Muscle of back (tissue), 13 donors: ENCODE measurements at places on chromosomes 5 and 9.

DNA sequence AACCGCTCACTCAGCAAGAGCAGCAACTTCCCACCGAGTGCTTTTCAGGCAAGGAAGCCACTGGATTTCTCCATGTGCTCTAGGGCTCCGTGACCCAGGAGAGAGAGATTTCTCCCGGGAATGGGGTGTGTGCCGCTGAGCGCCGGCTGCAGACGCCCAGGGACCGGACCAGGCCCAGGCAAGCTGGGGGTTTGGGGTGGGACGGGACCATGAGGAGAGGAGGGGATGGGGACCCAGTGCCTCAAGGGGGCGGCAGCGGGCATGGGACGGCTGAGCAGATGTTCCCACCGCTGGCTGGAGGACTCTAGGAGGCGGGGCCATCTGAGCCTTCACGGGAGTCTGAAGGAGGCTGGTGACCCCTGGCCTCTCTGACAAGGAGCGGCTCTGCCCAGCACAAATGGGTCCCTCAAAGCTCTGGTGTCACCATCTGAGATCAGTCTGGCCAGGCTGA lies 8.5 kb downstream of the LCN9 start:
- DNase-seq = no peak

GRCh38 chr9:115148721-115149120 lies 30.8 kb upstream of the TNC start:
- DNase-seq = no peak

GRCh38 chr5:36734422-36734821 lies 128.0 kb downstream of the SLC1A3 start:
- DNase-seq = no peak

DNA sequence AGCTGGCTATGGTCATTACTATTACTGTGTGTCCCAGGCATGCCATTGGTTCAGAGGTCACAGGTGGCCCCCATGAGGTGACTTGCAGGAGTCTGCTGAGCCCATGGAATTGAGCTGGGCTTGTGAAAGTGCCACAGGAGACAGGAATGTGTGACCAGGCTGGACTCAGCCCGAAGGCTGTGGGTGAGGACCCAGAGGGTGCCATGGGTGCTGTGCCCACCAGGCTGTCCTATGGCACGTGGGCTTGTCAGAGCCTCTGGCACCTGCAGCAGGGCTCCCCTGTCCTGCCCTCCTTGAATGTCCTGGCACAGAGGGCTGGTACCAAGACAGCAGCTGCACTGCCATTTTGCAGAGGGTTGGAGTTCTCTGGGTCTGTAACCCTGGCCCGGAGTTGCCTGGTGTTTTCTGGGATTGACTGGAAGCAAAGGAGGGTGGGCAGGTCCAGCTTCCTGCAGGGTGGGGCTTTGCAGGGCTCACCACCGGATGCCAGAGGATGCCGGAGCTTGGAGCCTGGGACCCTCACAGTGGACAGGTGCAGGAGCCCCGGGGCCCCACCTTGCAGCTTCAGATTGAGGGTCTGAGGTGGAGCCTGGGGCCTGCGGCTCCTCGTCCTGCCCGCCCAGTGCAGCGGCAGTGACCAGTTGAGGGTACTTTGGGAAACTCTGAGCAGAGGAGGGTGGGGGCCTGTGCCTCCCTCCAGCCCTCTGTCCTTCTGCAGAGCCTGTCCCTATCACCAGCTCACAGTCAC lies 14.2 kb downstream of the COL5A1 start:
- no peak for DNase-seq

DNA sequence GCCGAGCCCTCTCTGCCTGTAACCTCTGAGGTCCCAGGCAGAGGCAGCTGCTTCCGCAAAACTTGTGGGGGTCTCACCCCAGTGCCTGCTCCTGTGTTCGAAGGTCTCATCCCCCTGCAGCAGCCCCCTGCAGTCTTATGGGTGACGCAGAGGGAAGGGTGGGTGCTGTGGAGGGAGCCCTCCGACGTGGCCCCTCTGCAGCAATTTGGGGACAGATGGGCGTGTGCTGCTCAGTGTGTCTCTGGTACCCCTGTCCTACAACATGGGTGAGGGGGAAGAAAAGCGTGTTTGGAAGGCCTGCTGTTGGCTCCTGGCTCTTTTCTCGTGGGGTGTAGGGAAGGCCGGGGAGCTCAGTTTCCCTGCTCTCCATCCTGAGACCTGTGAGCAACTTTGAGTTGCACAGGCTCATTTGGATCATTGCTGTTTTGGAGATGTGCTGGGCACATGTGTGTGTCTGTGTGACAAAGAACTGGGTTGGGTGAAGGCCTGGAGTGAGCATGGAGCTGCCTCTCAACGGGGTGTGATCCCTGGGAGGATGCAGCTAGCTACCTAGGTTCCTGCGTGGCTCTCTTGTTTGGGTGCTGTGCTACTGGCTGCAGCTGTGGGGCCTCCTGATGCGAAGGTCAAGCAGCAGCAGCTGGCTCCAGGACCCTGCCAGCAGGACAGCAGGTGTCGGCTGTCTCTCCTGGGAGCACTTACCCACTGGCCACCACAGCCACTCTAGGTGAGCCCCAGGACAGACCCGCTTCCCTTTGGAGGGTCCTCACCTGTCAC lies 179.6 kb upstream of the PITX1 start:
- DNase-seq = no peak

DNA sequence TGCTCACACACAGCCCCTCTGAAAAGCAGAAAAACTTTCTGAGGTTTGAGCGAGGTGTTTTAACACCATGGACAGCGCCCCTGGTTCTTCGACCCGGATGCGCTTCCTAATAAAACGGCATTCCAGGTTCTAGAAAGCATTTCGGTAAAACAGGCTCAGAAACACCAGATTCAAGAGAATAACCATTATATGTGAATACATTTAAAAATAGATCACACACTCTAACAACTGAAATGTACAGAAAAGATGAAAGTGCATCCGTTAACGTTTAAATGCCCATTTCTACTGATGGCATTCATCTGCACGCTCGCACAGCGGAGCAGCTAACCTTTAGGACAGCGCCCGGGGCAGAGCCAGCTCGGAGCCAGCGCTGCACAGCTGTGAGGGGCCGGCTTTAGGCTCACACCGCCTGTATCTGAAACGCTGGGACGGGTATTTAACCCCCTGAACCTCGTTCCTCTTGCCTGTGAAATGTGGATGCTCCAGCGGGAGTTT lies 26.3 kb upstream of the TENT4A start:
- peak; percentile 61 for DNase-seq

DNA sequence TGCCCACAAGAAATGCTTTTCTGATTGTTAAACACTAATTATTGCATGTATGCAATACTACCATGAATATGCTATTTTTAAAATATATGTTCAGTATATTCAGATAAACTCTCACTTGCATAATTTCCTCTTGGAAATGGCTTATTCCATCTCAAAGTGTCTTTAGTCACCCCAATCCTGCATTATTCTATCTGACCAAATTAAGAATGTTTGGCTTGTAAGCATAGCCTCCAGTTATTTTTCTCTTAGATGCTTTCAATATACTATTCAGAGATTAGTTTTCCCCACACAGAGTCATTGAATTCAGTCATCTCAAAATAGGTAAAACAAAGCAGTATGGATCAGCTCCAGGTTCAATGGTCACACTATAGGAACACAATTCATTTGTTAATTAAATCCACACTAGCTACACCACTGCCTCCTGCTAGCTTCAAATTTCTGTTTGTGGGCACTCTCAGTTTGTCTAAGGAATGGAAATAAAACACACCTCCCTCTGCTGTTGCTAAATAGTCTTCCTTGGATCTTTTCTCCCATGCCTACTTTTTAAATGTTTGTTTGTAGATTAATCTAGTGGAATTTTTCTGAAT lies 134.6 kb upstream of the TBCA start:
- DNase-seq = no peak

GRCh38 chr9:110626101-110626829 lies 42.3 kb upstream of the MUSK start:
- DNase-seq = no peak

- peak; percentile 13 for DNase-seq
Observed at GRCh38 chr5:104189031-104189430, 626.4 kb upstream of the NUDT12 start.

GRCh38 chr9:136239135-136239982 lies 6.3 kb downstream of the QSOX2 start:
- no peak for DNase-seq

DNA sequence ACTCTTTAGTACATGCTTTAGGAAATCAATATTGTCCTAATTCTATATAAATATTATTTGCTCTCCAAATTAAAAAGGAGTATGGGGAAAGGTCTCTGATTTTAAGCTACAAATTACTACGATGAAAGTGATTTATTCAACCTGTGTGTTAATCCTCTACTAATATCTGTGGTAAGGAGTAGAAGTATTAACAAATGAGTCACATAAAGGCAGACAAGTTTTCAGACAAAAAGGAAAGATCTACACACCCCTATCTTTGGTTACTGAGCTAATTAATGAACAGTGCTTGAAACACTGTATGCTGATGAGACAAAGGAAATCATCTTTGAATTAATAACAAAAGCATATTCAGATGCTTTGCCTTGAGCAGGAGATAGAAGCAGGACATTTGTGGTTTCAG lies 15.9 kb downstream of the LOX start:
- DNase-seq = no peak

GRCh38 chr9:109471475-109472393 lies 26.4 kb downstream of the PTPN3 start:
- DNase-seq = no peak

DNA sequence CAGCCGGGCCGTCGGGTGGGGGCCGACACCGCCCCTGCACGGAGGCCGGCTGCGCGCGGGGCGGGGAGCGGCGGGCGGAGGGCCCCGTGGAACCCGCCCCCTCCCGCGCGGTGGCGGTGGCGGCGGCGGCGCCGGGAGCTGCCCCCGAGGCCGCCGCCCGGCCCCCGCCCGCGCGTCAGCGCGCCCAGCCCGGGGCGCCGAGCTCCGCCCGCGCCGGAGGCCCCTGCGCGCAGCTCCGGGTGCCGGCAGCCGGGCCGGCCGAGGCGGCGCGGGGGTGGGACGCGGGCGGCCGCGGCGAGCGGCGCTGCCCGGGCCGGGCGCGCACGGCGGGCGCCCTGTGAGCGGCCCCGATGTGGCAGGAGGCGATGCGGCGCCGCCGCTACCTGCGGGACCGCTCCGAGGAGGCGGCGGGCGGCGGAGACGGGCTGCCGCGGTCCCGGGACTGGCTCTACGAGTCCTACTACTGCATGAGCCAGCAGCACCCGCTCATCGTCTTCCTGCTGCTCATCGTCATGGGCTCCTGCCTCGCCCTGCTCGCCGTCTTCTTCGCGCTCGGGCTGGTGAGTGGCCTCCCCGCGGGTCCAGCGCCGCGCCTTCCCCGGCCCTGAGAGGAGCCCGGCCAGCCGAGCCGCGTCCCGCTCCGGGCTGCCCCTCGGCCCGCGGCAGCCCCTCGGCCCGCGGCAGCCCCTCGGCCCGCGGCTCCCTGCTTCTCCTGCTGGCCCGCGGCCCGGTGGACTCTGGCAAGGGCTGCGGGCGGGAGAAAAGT lies at the start of gene ADCY2:
Gene ADCY2 (plus strand): TSS at position 192 of the 766 bp plus-strand sequence. CDS start 159 bp downstream, at position 351.
- no peak for DNase-seq

GRCh38 chr5:68015381-68016302 lies 199.9 kb upstream of the PIK3R1 start:
- no peak for DNase-seq

DNA sequence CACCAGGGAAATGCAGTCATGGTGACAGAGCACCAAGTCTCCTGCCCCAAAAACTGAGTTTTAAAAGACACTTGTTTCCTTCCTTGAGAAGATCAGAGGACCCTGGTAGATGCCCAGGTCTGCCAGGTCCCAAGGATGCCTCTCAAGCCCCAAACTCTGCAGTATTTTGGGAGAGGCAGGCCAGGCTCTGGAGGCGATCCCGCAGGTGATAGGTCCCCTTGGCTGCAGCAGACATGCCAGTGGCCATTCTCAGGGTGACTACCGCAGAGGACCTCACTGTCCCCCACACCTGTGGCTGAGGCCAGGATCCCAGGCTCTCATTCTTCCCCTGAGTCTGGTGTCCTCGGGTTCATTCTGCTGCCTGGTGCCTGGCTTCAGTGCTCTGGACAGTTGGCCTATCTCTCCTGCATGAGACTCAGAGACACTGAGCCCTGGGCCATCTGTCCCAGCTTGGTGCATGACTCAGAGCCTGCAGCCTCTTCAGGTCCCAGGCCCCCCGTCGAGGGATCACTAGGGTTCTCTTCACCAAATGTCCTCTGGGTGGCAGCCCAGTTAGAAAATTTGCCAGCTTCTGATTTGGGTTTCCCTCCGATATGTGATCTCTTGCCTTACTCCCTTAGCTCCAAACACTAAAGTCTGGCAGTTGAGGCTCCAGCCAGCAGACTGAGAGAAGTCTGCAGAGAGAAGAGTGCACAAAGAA lies 59.7 kb upstream of the GARNL3 start:
- DNase-seq = no peak

DNA sequence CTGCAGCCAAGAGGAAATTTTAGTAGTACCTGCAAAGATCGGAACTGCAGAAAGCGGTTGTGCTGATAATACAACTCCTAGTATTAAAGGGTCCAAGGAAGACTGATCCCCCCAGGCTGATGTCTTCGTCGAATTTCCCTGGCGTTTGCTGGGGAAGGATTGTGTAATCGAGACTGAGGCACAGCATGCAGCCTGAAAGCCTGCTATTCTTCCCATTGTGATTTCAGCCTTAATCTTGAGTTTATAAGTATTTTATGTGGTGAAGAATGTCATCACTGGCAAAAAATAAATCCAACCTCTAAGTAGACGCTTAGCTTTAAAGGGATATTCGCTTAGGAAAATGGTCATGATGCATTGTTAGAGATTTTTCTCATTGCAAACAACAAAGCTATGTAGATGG lies 21.3 kb upstream of the LMX1B start:
- no peak for DNase-seq
